ENCODE measurements at places on chromosomes 11 and 22.
A peak's percentile ranks its signal among the peaks of the same experiment; 100 is the strongest.

DNA sequence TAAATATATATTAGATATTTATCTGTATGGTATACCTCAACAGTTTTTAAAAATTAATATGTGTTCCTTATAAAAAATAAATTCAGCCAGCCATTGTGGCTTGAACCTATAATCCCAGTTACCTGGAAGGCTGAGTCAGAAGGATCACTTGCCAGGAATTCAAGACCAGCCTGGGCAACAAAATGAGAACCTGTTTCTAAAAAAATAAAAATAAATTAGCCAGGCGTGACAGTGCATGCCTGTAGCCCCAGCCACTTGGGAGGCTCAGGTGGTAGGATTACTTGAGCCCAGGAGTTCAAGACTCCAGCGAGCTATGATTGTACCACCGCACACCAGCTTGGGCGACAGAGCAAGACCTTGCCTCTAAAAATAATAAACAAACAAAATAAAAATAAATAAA, 54.9 kb downstream of the PHF21A start:
- DNase-seq = no peak

DNA sequence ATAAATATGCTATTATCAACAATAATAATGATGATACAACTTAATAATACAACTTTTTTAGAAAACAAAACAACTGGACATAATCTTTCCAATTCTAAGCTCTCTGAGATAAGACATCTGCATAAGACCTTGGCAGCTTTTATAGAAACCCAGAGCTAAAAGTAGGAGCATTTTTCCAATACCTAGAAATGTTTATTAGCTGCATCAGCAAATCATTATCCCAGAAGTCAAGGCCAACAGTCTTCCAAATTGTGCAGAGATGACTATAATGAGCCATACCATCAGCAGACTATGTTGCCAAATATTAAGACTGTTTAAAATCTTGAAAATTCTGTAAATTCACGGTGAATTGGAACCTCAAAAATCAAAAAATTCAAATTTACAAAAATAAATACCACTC, 30.3 kb downstream of the DCUN1D5 start:
- no peak for DNase-seq

GRCh38 chr22:39710380-39711150, 140.0 kb downstream of the CACNA1I start:
- no peak for DNase-seq

- DNase-seq = no peak
Observed at GRCh38 chr11:46475926-46476545, 84.5 kb upstream of the CHRM4 start.

GRCh38 chr11:2104524-2105440, 34.4 kb downstream of the IGF2 start:
- DNase-seq = no peak

DNA sequence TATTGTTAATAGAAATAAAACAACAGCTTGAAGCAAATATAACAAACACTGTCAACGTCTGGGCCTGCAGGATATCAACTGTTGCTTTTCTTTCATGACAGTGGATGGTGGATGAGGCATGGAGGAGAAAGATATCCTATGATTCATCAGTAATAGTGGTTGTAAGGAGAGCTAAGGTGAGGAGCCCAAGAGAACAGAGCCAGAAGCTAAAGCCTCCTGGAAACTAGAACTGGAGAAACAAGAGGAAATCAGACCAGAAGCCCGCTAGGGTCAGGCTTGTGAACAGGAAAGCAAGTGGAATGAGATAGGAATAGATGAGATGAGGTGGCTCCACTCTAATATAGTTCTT, 37.7 kb upstream of the MMP12 start:
- no peak for DNase-seq

DNA sequence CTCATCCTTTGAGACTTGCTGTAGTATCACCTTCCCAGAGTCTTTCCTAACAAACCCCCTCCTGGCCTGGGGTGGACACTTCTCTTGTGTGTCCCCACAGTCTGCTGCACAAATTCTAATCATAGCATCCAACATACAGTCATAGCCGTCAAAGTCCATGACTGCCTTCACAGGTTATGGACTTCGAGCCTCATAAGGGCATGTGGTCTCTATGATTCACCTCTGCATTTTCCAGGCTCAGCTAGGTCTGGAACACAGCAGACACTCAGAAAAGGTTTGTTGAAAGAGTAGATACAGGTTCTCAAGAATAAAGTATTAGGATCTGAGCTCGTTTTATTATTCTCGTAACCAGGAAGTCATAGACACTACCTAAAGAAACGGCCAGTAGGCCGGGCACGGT, 13.2 kb upstream of the SCUBE2 start:
- DNase-seq = no peak

DNA sequence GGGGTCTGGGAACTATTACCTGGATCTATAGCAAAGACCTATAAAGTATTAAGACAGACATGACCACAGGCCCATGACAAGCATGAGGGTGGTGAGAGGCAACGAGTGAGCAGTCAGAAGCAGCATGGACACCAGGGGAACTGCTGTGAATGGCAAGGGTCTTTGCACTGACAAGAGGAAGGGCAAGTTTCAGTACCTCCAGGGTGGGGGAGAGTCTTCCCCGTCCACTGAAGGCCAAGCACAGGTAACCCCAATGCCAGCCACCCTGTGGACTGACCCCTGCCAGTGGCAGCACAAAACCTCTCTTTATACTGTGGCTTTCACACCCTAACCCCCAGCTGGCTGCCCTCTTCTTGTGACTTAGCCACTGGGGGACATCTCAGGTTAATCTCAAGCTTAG, 55.5 kb downstream of the CHST1 start:
- no peak for DNase-seq

DNA sequence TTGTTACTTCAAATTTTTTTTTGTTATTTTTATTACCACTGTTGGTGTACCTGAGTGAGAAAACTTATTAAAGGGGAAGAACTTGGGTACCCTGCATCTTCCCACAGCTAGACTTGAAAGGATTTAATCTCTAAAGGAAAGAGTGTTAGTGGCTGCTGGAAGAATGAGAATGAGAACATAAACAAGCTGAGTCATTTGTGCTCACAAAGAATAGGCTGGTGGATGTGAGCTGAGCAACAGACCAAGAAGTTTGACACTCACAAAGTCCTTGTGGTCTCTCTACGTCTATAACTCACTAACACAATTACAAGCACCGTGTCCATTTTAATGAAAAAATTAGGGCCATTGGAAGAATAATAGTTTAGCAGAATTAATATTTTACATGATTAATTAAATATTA, 217.6 kb upstream of the ANO5 start:
- DNase-seq = no peak

- peak; percentile 16 for DNase-seq
Observed at GRCh38 chr11:69297787-69298266, 3.9 kb downstream of the MYEOV start.

DNA sequence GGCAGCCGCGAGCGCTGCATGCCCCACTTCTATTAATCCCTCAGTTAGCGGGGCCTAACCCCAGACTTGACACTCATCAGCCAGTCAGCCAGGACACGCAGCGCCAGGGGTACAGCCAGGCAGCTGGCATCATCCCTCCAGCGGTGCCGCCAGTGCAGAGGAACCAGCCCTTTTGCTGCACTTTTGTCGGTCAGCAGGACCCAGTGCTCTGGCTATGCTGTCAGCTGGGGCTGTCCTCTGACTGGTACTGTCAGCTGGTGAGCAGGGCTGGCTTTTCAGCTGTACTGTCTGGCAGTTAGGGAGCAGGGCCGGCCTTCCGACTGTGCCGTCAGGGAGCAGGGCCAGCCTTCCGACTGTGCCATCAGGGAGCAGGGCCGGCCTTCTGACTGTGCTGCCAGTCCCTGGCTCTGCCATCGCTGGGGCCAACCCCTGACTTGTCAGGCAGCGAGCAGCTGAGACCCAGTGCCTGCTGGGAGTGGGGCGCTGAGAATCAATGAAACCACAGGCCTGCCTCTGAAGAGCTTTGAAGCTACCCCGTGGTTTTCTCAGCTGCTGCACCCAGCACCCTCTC, 115.4 kb downstream of the KIAA1671 start:
- peak; percentile 32 for DNase-seq
